ENCODE measurements at places on chromosomes 2 and 18.

GRCh38 chr2:85769983-85770362 lies 16.2 kb downstream of the ATOH8 start:
- no peak for DNase-seq

DNA sequence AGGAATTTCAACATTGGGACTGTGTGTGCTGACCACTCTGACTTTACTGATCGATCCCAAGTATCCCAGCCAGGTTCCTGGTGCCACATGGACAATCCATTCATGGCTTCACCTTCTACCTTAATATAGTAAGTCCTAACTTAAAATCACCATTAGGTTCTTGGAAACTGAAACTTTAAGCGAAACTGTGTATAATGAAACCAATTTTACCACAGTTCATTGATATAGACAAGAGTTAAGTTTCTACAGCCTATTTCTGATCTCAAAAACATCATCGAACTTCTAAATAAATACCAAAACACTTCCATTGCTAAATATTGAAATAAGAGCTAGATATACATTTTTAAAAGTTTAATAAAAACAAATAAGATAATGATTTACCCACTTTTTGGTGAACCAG lies 4.4 kb upstream of the EXOC6B start:
- no peak for DNase-seq

- DNase-seq, result no peak
Observed at GRCh38 chr2:73859721-73860586, 31.2 kb downstream of the STAMBP start.

- peak; percentile 42 for DNase-seq
Observed at GRCh38 chr2:234500394-234501006, 3.6 kb upstream of the ARL4C start.

GRCh38 chr2:102094917-102095316 lies 47.6 kb upstream of the IL1R1 start:
- no peak for DNase-seq

GRCh38 chr2:118013221-118013723 lies 598 bp downstream of the CCDC93 start:
- peak; percentile 41 for DNase-seq

DNA sequence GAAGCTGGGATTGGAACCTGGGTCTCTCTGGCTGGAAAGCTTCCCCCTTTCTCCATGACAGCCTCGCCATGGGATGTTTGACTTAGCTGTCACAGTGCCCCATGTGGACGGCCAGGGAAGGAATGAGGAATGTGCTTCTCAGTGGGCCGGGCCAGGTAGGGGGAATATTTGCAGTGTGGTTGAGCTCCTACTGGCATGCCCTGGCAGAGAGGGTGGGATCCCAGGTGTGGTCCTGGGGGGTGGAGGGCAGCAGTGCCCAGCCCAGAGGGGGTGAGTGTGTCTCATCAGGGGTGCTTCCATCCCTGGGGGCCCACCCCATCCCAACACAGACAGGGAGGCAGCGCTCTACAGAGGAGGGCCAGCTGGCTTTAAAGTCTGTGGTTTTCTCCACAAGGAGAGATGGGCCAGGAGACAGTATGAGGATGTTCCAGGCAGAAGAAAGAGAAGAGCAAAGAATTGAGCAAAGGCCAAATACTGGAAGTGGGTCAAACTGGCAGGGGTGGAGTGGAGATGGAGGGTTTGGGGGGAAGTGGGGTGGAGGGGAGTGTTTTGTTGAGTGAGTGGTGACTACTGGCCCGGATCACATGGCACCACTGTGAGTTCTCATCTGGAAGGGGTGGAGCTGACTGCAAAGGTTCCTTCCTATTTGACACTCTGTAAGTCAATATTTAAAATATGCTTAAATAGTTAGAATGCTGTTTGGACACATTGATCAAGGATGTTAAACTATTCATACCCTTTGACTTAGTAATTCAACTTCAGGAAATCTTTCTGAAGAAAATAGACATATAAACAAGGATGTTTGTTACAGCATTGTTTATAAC lies 94.0 kb downstream of the MYCN start:
- no peak for DNase-seq

DNA sequence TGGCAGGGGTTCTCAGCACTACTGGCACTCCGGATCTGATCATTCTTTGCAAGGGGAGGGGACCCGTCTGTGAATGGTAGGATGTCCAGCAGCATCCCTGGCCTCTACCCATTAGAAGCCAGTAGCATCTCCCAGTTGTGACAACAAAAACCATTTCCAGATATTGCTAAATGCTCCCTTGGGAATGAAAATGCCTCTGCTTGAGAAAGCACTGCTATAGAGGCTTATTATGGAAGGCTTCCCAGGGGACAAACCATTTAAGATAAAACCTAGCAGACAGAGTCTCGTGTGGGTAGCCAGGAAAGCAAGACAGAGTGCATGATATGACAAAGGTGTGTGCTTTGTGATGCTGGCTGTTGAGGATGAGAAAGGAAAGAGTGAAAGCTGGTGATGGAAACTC lies 273.7 kb downstream of the TMX3 start:
- no peak for DNase-seq

DNA sequence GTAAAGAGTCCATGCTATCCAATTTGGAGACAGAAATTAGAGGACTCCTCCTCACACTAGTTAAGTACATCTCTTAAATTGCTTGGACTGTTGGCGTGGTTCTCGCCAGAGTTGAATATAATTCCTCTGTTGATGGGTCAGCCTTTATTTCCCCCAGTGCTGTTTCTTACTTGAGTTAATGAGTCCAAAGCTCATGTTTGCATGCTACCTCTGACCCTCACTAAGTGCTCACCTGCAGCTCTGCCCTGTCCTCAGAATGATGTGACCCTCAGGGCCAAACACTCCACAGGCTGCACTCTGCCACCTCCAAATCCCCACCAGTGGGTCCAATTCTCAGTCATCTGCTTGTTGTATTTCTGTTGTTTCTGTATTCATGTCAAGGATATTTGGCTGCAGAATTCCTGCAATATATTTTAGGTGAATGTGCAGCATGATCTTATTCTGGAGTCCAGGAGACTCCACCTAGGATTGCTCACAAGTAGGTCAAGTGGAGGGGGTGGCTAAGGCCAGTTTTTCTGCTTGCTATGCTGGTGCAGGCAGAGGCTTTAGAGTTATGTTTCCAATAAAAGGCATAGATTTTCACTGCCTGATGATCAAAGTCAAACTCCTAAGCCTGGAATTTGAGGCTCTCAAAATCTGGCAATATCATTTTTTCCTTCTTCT lies 37.8 kb downstream of the RDH14 start:
- DNase-seq, result no peak

GRCh38 chr2:129233751-129234406 lies 745.6 kb upstream of the RAB6C start:
- DNase-seq, result peak; percentile 40

- DNase-seq, result no peak
Observed at GRCh38 chr2:124248386-124248785, 223.3 kb downstream of the CNTNAP5 start.

GRCh38 chr18:21449367-21450290 lies 150.9 kb downstream of the ESCO1 start:
- DNase-seq, result no peak

GRCh38 chr2:209236377-209236776 lies 187.5 kb upstream of the MAP2 start:
- no peak for DNase-seq

DNA sequence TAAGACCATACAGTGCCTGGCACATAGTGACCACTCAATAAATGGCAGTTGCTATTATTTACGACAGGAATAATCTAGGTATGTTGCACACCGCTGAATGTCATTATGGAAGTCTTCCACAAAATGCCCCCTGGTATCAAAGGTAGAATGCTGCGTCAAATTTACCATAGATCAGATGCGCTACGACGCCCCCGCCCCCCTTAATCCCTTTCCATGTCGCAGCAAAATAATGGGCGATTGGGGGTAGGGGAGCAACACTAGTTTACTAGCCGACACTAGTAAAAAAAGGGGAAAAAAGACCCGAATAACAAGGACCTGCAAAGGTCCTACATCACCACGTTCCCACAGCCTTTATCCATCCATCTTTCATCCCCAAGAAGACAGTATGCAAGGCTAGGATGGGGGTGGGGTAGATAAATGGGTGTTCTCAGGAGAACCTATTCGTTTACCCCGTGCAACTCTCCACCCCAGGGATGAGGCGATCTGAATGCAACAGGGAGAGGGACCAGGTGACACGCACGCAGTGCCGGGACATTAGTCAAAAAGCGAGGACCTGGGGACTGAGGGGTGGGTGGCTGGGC lies 455 bp downstream of the PREPL start:
- DNase-seq, result no peak

- DNase-seq, result no peak
Observed at GRCh38 chr2:111701266-111701665, 182.7 kb downstream of the ANAPC1 start.

GRCh38 chr18:57436191-57436964 lies 1.2 kb downstream of the ONECUT2 start:
- DNase-seq, result no peak

- DNase-seq, result no peak
Observed at GRCh38 chr18:46484971-46485370, 172.0 kb downstream of the LOXHD1 start.

GRCh38 chr2:9053534-9053931 lies 50.0 kb upstream of the MBOAT2 start:
- DNase-seq, result no peak

DNA sequence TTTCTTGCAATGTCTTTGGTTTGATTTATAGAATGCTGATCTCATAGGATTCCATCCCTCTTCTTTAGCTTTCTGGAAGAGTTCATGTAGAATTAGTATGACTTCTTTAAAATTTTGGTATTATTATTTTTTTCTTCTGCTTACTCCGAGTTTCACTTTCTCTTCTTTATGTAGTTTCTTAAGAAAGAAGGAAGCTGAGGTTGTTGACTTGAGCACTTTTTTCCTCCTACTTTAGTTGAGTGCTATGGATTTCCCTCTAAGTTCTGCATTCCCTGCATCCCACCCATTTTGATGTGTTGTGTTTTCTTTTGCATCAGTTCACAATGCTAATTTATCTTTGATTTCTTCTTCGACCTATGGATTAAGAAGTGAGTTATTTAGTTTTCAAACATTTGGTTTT lies 78.9 kb upstream of the SPRED2 start:
- DNase-seq, result no peak

DNA sequence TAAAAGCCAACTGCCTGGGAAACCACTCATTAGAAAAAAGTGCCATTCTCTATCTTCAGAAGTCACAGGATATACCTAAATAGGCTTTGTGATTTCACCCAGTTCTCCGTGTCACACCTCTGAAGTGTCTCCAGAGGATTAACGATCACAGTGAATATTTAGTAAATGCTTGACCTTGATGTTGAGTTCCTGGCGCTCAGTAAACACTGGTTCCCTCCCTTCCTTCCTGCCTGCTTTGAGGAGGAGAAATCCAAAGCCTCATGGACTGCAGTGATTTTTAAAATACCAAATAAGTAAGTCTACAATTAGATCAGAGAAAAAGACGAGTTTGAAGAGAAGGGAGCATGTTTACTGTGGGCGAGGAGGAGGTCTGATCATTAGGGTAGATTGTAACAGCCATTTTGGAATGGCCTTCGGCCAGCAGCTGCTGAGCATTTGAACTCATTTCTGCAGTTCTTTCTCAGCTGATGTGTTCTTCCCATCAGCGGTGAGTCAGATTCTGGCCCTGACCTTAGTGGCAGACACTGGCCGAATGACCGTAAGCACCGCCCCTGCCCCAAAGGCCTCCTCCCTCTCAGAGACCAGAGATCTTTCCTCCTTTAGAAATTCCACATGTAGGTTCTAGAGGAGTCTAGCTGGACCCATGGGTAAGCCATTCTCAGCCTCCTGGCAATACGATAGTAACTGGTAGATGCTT lies 62.1 kb upstream of the SLC16A14 start:
- DNase-seq, result peak; percentile 51

GRCh38 chr18:59897321-59897954 lies 2.4 kb upstream of the PMAIP1 start:
- no peak for DNase-seq

DNA sequence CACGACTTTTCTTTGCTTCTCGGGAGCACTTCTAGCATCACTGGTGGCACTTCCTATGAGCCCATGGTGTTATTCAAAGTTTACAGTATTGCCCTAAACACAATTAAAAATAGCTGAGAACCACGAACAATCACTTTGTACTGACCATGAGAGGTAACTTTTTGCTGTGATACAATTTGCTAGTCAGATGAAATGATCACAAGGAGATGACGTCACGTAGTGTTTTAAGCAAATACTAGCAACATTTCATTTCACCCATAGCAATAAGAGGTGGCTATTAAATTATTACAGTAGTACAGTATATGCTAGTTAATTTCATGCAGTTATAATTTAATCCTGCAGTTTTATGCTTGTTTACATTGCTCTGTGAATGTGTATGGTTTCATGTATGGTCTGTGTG lies 108.9 kb upstream of the DOK6 start:
- DNase-seq, result no peak

DNA sequence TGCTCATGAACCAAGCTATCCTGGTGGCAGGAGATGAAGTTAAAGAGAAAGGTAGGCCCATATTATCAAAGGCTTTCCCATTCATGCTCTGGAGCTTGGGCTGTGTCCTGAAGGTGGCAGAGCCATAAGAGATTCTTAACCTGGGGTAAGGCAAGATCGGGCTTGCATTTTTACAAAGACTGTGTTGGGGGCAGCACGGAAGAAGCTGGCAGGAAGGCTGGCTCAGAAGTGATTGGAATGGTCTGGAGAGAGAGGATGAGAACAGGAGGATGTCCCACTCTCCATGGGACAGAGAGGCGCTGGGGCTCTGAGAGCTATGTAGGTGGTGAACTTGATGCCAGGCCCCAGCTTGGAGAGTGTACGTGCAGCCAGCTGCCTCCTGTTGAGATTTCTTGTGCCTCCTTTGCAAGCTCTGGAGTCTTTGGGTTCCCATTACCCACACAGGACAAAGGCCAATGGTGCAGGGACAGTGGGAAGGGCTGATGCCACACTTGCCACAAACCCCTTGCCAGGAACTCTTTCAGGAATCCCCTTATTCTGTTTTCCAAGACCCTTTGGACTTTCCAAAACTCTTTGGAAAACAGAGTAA lies 40.6 kb upstream of the FZD5 start:
- no peak for DNase-seq

- DNase-seq, result no peak
Observed at GRCh38 chr2:57990118-57990725, 56.4 kb upstream of the VRK2 start.

GRCh38 chr2:108079736-108080135 lies 93.4 kb downstream of the SLC5A7 start:
- no peak for DNase-seq

GRCh38 chr2:237497838-237498186 lies 10.8 kb downstream of the MLPH start:
- DNase-seq, result no peak

DNA sequence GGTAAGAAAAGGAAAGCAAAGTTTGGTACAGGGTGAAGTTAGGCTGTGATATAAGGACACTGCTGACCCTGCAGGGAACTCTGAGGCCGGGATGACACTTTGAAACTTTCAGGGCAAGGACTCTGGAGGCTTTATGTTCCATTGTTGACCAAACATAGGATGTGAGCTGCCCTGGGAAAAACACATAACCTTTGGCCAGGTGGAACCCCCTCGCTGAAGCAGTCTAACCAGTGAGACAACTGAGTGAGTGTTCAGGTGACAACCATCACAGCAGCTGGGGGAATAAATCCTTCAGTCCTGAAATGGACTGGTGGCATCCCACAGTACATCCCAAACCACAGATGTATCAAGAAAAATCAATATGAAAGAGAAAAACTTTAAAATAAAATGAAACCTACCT lies 280.9 kb upstream of the CDH2 start:
- DNase-seq, result no peak
